ENCODE measurements at places on chromosomes 4 and X. TPM values are rescaled to one million over a fixed set of nuclear protein-coding genes. Genes with fewer than 3 reads are reported as not detected.

DNA sequence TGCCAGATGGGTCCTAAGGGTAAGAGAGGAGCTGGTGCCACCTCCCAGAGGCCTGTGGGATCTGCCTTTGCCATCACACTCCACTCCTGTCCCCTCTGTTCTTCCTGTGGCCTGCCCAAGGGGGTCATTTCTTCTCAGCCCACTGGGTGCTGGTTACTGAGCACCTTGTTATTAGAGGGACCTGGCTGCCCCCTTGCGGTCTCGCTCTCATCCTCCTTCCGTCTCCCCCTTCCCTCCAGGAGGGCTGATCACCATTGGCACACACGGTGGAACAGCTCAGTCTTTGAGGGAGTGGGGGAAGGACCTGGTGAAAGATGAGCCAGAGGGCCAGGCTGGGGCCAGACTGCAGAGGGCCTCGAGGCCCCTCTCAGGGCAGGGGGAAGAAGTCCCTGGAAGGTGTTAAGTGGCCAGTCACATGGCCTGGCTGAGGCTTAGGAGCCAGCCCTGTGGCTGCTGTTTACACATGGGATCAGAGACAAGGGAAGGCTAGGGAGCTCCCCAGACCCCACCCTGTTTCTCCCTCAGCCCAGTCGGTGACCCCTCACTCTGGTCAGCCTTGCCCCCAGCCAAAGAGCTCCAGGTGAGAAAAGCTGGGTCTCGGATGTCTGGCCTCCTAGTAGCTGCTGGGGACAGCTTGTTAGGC lies 68.1 kb downstream of the MTMR1 start:
- no peak for DNase-seq

GRCh38 chr4:108511618-108512017 lies 108.8 kb upstream of the RPL34 start:
- DNase-seq, result no peak

DNA sequence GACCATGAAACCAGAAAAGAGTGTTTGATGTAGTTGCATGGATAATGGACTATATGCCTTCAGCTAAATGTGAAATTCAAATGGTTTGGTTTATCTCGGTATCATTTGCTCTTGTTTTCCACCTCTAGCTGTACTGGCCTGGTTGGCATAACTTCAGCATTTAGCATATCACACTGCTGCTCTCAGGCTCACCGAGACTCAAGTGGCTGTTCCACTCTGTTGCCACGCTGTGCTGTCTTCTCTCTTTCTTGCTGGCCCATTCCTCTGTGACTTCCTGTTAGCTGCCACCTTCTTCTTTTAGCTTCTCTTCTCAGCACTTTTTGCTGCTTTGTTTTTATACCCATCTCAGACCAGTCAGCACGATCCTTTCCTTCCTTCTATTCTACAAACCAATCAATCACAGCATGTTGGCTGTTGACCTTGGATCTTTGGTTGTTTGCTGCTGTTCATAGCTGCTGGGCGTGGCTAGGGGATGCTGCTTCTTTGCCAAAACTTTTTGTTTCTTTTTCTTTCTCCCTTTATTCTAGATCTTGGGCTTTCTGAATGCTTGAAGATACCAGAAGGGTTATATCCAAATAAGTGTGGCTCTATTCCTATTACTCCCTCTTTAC lies 24.0 kb downstream of the INTS6L start:
- DNase-seq, result no peak

- no peak for DNase-seq
These were observed 404.1 kb downstream of the AFF2 start for GRCh38 chrX:148904421-148905111.

DNA sequence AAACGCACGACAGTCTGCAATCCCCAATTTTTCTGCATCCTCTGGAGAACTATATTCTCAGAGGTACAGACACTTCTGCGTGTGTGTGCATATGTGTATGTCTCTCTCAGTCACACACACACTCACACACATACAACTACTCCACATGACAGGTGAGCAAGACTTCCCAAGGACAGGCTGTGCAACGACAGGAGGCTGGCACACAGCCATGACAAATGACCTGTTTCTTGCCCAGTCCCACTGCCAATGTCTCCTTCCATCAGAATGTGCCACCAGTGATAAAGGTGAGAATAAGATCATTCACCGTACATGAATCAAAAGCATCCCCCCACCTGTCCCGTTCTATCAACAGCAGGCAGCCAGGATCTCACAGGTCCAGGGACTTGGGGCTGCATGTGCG lies 52.4 kb downstream of the PPP2R2C start:
- no peak for DNase-seq

DNA sequence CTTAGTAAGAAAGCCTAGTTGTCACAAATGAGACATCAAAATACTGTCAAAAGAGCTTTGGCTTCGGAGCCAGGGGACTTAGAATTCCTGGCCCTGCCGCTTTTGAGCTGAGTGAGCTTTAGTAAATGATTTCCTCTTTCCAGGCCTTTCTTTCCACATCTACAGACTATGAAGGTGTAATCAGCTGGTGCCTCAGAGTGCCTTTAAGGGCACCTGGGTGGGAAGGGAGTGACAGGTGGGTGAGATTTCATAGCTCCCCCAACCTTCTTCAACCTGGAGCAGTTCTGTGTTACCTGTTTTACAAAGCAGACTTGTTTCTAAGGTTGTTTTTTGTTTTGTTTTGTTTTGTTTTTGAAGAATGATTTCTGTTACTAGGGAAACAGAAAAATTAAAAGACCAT lies 154.7 kb upstream of the BOD1L1 start:
- no peak for DNase-seq

GRCh38 chr4:115675719-115676118 lies 562.3 kb upstream of the NDST4 start:
- DNase-seq, result no peak

DNA sequence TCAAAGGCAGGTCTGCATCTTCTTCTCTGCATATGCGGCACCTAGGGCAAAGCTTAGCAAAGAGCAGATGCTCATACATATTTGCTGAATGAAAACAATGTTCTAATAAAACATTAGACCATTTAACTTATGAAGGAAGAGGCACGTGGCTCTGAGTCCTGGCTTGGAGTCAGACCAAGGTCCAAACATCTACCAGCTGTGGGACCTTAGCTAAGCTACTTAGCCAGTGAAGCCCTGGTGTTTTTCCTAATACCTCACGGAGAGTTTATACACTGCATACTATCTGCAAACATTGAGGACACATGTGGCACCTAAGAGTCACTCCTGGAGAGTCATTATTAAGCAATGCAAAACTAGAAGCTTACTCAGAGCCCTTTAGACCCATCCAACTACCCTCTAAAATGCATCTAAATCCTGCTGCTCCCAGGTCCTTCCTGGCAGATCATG lies 9.0 kb downstream of the PDGFC start:
- no peak for DNase-seq

GRCh38 chrX:119503484-119503861 lies 35.2 kb downstream of the SLC25A5 start:
- DNase-seq, result peak; percentile 65

DNA sequence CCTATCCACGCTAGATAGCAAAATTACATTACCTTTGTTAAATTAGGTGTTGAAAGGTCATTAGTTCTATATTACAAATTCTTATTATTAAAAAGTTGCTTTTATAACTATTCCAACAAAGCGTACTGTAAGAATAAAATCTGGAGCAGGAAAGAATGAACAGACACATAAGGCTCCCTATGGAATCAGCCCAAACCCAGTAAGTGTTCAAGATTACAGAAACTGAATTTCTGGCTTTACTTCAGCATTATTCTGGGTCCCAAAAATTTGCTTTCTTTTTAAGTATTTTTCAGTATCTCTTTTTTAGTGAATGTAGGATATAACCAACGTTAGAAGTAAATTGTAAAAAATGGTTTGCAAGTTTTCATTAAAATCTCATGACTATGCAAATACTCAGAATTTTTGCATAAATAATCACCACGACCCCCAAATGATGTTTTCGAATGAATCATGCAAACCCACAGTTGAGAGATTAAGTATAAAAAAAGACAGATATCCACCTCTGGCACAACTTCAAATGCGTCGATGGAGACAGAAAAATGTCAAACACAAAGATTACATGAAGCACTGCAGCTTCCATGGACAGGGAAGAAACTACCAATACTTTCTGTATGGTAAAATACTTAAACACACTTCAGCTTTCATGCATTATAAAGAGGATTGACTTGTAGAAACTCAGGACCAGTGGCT lies 238.5 kb downstream of the RASL11B start:
- DNase-seq, result no peak

DNA sequence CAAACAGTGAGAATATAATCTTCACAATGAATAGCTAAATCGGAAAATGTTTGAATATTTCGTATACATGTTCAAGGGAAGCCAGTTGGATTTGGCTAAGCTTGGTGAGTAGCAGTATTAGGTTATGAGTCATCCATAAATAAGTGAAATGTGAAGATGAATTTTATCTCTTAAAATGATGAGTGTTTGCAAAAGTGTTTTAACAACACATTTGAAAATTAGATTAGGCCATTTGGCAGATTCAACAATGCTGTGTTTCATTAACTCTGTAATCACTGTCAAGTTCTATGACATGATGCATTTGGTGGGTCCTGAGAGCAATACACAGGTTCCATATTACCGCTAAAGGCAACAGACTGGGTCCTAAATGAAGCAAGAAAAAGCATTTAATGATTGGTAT lies 301.9 kb upstream of the PRPS2 start:
- no peak for DNase-seq

GRCh38 chr4:134117392-134118183 lies 84.0 kb downstream of the PABPC4L start:
- no peak for DNase-seq

DNA sequence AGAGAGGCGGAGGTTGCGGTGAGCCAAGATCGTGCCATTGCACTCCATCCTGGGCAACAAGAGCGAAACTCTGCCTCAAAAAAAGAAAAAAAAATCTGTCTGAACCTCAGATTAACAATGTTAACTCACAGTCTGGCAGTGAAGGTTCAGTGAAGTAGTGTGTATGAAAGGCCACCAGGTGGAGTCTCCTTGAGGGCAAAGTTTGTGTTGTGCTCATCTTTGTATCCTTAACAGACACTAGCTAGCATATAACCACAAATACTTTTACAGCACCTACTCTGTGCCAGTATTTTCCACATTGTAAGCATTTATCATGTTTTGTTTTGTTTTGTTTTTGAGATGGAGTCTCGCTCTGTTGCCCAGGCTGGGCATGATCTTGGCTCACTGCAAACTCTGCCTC lies 46.0 kb upstream of the MGST2 start:
- no peak for DNase-seq

GRCh38 chrX:66021401-66021764 lies 18.5 kb downstream of the VSIG4 start:
- no peak for DNase-seq

DNA sequence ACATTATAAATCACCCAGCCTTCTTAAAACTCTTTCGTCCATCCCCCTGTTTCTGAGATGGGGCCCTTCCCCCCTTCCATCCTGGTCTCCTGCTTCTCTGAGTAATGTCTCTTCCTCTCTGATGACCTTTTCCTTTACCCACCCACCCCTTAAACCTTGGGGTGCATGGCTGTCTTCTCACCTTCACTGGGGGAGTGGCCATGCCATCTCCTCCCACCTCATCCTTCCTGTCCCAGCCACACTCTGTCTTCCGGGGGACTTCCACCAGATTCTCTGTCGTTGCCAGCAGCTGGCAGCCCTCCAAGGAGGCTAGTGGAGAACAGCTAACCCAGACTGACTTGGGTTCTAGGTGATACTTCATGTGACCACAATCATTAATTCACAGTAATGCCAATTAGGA lies 83.2 kb upstream of the SCML1 start:
- no peak for DNase-seq

GRCh38 chr4:118994030-118994429 lies 105.4 kb downstream of the SYNPO2 start:
- DNase-seq, result no peak

- DNase-seq, result no peak
These were observed 757.8 kb upstream of the HS3ST1 start for GRCh38 chr4:12186526-12186925.

The QRFPR gene
- not detected for total RNA-seq

The GLRB gene
- 2.6 TPM for total RNA-seq

The SLAIN2 gene
- total RNA-seq, result 91.6 TPM

The RHOXF1 gene
- total RNA-seq, result not detected

The CENPVL1 gene
- total RNA-seq, result not detected

The SLC9B1 gene
- total RNA-seq, result 0.74 TPM

The CXCL1 gene
- total RNA-seq, result 7.0 TPM

The CLDN2 gene
- not detected for total RNA-seq

The ADGRL3 gene
- 6.0 TPM for total RNA-seq

Measured in lower lobe of right lung (tissue), 2 donors.